ENCODE measurements at places on chromosomes 2 and 18.

DNA sequence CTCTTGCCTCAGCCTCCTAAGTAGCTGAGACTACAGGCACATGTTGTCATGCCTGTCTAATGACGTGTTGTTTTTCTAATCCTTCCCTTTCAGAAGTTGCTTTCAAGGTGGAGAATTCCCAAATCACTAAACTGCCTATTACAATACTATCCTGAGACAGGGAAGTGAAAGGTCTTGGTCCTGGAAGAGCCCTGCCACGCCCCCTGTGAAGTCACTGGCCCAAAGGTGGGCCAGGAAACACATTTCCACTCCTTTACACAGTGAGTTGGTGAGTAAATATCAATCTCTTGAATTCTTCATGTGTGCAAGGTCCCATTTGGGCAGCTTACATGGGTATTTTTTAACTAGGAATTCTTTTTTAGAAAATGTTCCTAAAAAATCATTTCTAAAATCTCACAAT is 150.1 kb downstream of the THADA start:
- no peak for DNase-seq

GRCh38 chr2:161243312-161243711 is 64.9 kb upstream of the PSMD14 start:
- DNase-seq: no peak

- no peak for DNase-seq
These were observed 231.9 kb downstream of the RND3 start for GRCh38 chr2:150255528-150255927.

DNA sequence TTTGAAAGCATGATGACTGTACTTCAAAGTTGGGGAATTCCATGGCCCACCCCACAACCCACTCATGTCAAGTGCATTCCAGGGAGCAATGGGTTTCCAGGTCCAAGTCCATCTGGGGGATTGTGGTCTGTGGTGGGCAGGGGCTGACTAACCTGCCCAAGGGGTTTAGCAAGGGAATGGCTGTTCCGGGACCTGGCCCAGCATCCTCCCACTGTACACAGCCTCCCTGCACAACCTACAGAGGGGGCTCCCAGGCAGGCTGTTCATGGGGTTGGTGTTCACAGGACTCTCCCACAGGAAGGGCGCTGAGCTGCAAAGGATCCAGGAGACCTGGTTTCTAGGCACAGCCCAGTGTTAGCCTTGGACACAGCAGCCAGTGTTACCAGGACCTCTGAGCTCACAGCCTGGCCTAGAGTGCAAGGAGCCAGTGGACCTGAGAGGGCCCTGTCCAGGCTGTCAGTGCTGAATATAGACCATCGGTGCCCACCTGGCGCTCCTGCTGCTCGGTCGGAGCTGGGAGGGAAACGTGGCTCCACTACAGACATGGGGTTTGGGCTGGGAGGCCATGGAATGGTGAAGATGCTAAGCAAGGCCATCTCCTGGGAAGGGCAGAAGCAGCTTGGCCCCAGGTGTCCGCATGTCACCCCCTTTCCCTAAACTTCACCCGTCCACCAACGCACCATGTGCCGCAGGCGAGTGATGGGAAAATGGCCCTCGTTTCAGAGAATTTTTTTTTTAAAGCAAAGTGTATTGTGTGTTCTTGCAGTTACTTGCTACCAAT is 317.2 kb downstream of the GBX2 start:
- no peak for DNase-seq

- no peak for DNase-seq
These were observed 160.8 kb downstream of the AGPS start for GRCh38 chr2:177553176-177553884.

- no peak for DNase-seq
These were observed 430.4 kb downstream of the LPIN1 start for GRCh38 chr2:12176623-12177454.

DNA sequence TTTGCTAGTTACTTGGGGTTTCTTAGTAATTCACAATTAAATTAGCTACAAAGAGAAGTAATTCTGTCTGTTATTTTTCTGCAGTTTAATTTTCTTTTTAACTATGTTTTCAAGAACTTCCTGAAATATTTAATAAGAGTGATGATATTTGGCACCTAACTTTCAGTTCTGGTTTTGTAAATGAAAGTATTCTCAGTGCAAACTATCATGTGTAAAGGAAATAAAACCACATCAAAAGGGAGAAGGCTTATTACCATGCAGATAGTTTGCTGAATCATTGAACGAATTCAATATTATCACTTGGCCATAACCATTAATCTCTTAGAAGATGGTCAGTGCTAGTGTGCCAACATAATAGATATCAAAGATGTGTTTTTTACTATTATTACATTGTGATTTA is 29.2 kb downstream of the DYTN start:
- DNase-seq: no peak

DNA sequence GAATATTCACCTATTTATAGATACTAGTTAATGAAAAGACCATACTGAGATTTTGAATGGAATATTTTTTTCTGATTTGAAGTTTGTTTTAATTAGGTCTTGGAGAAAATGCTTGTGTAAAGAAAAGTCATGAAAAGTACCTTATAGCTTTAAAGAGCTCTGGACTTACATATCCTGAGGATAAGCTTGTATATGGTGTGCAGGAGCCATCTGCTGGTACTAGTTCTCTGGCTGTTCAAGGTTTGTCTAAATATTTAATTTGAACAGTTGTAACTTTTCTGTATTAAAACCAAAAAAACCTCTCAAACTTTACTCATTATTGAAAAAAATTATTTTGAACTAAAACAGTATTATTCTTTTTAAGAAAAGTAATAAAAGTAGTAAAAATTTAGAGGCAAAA is 50.1 kb downstream of the UBR3 start:
- DNase-seq: no peak

- DNase-seq: no peak
These were observed 134.4 kb upstream of the SLC1A4 start for GRCh38 chr2:64854773-64855237.

- no peak for DNase-seq
These were observed 36.4 kb downstream of the MPHOSPH10 start for GRCh38 chr2:71166812-71167211.

DNA sequence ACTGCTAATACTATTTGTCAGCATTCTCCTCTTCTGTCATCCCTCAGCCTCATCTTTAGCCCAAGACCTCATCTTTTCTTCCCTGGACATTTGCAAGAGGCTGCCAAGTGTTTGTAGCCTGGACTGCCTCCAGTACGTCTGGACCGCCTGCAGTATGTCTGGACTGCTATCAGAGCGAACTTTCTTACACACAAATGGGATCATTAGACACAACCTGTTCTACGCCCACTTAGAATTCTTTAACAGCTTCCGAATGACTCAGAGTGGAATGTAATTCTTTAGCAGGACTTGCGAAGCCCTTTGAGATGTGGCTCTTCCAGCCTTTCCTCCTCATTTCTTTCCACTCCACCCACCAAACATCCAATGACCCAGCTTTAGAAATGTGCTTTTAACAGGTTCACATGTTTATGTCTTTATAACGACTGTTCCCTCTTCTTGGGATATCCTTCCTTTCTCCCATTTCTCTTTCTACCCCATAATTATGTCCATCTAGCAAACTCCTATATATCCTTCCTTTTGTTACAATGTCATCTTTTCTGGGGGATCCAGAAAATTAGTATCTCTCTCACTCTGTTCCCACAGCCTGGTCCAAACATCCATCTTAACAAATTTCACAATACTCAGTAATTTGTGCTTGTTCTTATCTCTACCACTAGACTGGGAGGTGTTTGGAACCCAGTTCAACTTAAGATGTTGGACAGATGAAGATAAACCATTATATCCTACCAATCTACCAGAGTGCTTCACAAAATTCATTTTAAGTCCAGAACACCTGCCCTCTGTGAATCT is 171.3 kb upstream of the PGAP1 start:
- no peak for DNase-seq

GRCh38 chr2:41948397-41948763 is 99.4 kb upstream of the PKDCC start:
- no peak for DNase-seq

GRCh38 chr2:28648147-28648546 is 103.5 kb upstream of the PPP1CB start:
- no peak for DNase-seq

DNA sequence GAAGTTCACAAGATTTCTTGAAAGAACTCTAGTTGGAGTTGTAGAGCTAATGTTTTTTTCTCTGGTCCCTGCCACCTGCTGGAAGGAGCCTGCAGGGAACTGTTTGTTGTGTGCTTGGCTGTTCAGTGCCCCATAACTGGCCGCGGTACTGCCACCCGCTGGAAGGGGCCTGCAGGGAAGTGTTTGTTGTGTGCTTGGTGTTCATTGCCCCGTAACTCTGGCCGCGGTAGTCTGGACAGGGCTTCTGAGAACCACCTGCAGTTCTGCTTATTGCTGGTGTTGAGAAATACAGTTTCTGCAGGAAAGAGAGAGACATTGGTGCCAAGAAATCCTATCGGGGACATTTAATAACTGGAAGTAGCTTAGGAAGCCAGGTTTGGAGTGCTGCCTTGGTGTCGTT is 58.1 kb downstream of the AGAP1 start:
- no peak for DNase-seq
